ENCODE measurements at places on chromosomes 11 and 22.

GRCh38 chr11:46918788-46919513 is 601 bp upstream of the LRP4 start:
- DNase-seq = no peak

GRCh38 chr22:39117585-39118191 is 20.6 kb downstream of the APOBEC3H start:
- DNase-seq = peak; percentile 39

DNA sequence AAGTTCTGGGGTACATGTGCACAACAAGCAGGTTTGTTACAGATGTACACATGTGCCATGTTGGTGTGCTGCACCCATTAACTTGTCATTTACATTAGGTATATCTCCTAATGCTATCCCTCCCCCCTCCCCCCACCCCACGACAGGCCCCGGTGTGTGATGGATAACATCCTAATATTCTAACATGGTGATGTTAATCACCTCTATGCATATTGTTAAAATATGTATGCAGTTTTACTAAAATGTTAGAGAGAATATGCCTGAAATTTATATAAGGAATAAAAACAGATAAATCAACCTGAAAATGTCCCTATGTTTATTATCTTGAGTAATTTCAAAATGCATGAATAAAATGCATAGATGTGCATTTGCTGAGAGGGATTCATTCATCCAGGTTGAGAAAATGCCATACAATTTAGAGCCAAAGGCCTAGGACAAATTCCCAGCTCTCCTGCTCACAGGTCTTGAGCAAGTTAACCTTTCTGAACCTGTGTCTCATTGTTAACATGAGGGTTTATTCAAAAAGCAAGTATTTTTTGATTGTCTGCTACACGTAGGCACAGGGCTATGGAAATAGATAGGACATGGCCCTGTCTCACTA is 38.7 kb downstream of the APIP start:
- no peak for DNase-seq

DNA sequence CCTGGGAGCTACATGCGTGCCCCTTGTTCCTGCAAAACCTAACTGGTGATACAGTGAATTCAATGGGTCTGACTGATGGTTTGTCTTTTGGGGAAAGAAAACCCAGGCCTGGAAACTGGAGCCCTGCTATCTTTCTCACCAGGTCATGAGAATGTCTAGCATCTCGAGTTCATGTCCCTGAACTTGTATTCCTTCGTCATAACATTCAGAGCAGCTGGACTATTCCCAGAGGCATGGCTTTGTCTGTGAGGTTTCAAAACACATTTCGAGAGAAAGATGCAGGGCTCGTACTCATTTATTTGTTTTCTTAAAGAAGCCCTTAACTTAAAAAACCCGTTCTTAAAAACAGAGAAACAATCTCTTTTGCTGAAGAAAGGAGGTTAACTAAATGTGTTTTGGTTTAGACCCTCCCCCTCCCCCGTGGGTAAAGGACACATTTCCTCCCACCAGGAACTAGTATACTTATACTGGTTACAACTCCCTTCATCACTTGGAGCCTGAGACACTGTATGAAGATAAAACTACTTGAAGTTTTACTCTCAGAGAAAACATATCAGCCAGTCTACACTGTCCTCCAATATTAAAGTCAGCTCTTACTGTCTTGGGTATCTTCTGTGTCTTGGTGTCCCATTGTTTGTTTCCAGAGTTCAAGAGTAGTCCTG is 43.2 kb downstream of the ME3 start:
- no peak for DNase-seq

All from HCEC 1CT (cell line).